CD4-positive, alpha-beta T cell treated with Interleukin-6 for 4 hours (primary cell): ENCODE measurements at places on chromosomes 1 and 21.

DNA sequence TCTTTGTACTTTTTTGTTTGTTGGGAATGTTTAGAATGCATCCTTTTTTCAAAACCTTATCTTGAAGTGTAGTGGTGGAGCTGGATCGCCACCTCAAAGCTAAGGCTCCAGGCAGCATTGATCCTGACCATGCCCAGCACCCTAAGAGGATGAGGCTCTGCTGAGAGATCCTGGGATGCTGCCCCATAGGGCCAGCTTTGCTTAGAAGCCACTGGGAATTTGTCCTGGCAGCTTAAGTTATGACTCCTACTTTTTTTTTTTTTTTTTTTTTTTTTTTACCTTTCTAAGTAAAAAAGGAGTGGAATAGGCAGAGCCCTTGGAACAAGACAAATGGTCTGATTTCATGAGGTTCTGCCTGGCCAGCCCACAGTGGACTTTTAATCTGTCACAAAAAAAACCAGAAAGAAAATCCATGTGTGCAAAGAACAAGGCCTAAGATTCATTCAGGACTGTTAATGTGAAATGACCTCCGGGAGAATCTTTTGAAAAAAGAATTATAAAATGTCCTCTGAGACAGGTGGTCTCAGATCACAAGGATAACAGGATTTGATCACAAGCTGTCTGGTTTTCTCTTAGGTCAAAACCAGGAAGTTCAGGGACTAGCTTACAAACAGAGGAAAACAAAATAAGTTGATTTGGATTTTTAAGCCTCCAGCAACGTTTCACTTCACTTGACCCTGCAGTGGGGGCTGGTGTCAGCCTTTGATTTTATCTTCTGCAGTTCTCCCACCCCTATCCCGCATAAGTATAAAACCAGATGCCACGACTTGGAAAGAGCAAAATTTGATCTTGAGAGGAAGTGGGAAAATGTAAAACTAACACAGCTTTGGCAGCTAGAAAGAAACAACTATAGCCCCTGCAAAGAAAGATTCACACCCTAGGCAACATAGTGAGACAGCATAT lies 25.9 kb upstream of the RAP1A start:
- DNase-seq, result no peak

DNA sequence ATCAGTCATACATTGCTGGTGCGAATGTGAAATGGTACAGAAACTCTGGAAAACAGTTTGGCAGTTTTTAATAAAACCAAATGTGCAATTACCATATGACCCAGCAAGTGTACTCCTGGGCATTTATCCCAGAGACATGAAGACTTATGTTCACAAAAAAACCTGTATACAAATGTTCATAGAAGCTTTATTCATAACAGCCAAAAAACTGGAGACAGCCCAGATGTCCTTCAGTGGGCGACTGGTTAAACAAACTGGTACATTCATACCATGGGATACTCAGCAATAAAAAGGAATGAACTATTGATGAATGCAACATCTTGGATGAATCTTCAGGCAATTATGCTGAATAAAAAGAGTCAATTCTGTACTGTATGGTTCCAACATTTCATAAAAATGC lies 97.8 kb downstream of the DTL start:
- DNase-seq, result no peak

- DNase-seq, result no peak
Observed at GRCh38 chr1:157135646-157136045, 2.5 kb downstream of the ETV3 start.

- no peak for DNase-seq
Observed at GRCh38 chr1:27804791-27805190, 25.8 kb upstream of the PPP1R8 start.

DNA sequence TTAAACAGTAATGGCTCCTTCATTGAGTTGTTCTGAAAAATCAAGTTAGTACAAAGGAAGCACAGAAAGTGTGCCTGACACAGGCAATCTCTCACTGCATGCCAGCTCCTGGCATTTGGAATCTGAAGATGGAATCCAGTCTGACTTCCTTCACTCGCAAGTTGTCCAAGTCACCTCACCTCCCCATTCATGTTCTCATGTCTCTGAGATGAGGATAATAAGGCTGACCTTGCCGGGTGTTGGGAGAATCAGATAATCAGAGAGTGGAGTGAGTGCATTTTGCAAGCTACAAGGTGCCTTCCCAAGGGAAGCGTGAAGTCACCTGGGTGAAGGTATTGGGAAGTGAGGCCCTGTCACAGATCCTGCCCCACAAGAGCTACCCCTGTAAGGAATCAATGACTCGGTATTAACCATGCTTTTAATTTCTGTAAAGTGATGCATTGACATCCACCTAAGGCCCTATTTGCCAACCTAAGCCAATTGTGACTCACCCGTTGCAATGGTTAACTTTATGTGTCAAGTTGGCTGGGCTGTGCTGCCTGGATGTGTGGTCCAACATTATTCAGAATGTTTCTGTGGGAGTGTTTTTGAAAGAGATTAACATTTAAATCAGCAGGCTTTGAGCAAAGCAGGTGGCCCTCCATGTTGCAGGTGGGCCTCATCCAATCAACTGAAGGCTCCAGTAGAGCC lies 62.5 kb upstream of the TARBP1 start:
- DNase-seq, result no peak

GRCh38 chr1:46601257-46602007 lies 2.6 kb downstream of the MKNK1 start:
- DNase-seq, result no peak

DNA sequence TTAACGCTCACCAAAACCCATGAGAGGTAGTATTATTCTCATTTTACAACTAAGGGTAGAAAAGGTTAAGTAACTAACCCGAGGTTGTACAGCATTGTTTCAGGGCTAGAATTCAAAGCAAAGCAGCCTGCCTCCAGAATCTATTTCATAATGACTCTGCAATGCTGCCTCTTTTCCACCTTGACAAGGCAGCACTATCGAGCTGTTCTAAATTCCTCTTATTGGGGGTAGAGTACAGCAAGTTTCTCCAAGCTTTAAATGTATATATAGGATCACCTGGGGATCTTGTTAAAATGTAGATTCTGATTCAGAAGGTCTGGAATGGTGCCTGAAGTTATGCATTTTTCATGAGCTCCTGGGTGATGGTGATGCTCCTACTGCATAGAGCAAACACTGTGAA lies 30.1 kb downstream of the WNT2B start:
- no peak for DNase-seq

- no peak for DNase-seq
Observed at GRCh38 chr1:145990249-145990855, 6.0 kb downstream of the TXNIP start.

DNA sequence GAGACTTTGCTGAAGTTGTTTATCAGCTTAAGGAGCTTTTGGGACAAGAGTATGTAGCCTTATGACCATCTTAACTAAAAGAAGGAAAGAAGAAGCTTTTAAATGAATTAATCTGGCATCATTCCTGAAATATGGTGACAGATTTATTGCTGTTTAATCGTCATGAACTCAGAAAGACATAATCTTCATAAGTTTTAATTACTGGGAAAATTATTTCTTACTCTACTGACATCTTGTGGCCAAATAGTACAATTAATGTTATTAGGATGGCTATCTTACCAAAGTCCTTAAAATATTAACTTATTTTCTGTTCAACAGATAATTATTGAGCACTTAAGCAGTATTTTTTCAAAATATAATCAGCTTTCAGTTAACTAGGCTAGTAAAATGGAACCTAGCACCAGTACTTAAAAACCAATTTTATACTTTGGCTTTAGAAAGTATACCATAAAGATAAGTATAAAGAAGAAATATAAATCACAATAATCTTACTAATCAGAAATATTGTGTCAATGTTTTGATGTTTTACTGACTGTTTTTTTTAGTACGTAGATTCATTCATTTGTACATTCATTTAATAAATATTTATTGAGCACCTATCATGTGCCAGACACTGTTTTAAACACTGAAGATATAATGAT lies 34.7 kb upstream of the GPR25 start:
- no peak for DNase-seq

DNA sequence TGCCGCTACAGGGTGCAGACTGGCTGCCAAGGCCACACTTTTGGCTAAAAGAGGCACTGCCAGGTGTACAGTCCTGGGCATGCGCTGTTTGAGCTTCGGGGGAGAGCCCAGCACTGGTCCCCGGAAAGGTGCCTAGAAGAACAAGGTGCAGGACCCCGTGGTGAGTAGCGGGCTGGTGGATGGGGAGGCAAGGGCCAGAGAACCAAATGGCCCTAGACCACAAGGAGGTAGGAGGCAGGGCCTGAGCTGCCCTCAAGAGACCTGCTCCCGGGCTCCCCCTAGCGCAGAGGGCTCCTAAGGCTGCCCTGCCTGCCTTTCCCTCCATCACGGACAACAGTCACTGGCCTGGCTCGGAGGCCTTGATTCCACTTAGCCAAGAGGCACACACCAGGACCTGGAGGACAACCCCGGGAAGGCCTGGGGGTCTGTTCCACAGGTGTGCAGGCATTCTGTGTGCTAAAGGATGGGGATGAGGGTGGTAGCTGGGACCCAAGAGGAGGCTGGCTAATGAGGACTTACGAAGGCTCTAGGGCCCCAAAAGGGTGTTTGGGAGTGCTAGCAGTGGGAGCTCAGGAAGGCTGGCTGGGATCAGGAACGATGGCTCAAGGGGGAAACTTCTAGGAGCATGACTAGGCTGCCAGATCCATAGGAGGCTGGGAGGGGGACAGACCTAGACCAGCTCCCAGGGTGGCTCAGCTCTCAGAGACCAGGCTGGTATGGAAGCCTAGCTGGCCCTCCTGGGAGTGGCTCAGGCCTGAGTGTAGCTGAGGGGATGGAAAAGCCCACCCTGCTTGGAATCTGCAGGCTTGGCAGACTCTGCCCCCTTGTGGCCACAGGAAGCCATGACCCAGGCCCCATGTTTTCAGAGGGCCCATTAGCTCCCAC lies 742 bp downstream of the ARTN start:
- DNase-seq, result peak; percentile 54

GRCh38 chr1:89527750-89528381 lies 3.2 kb downstream of the LRRC8B start:
- no peak for DNase-seq

GRCh38 chr1:109963864-109964263 lies 20.7 kb upstream of the AHCYL1 start:
- no peak for DNase-seq

DNA sequence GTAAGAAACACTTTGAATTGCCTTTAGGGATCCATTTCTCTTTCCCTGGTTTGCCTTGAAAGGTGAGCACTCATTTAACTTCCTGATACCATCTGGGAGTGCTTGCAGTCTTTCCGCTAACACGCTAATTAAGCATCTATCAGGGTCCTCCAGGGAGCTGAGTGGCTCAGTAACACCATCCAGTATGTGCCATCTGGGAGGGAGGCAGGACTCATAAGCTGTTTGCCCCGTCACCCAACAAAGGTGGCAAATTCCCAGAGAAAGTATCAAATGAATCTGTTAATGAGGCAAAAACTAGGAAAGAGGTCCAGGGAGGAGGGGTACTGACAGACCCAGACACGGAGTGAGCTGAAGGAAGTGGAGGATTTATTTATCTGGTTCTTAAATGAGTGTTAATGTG lies 430.9 kb downstream of the HLX start:
- no peak for DNase-seq

GRCh38 chr1:4033129-4033676 lies 133.1 kb upstream of the C1orf174 start:
- no peak for DNase-seq

- peak; percentile 49 for DNase-seq
Observed at GRCh38 chr21:45309069-45309986, 21.6 kb upstream of the POFUT2 start.

- no peak for DNase-seq
Observed at GRCh38 chr1:194952171-194952570, 1656.1 kb downstream of the KCNT2 start.

GRCh38 chr1:157045250-157046218 lies at the start of gene ARHGEF11:
TSS of gene ARHGEF11 (minus strand) at chr1:157045742. CDS start at chr1:157044330, 1,412 bp downstream.
- DNase-seq, result peak; percentile 22

DNA sequence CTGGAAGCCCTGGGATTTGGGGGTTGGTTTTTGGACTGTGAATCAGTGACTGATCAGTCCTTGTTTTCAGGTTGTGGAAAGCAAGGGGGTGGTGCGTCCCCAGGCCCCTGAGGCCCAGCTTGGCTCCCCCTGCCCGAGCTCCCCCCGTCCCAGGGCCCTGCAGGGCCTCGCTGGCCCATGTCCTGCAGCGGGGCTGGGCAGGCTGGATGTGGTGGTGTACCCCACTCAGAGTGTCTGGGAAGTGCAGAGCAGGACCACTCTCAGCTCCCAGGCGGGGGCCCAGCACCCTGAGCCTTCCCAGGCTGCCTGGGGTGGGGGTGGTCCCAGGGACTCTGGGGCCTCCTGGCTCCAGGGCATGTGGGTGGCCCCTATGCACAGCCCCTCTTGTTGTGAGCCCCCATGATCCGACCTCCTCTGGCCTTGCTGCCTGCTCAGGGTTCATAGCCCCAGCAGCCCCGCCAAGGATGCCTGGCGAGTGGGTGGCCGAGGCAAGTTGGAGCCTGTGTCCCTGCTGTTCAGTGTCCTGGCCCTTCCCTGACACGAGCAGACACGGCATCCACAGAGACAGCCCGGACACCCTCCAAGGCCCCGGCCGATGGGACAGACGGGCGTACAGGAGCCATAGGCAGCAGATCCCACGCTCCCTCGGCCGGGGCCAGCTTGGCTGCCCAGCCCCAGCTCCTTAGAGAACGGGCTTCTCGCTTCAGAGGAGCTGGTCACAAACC lies 37.9 kb downstream of the SLX9 start:
- DNase-seq, result no peak

DNA sequence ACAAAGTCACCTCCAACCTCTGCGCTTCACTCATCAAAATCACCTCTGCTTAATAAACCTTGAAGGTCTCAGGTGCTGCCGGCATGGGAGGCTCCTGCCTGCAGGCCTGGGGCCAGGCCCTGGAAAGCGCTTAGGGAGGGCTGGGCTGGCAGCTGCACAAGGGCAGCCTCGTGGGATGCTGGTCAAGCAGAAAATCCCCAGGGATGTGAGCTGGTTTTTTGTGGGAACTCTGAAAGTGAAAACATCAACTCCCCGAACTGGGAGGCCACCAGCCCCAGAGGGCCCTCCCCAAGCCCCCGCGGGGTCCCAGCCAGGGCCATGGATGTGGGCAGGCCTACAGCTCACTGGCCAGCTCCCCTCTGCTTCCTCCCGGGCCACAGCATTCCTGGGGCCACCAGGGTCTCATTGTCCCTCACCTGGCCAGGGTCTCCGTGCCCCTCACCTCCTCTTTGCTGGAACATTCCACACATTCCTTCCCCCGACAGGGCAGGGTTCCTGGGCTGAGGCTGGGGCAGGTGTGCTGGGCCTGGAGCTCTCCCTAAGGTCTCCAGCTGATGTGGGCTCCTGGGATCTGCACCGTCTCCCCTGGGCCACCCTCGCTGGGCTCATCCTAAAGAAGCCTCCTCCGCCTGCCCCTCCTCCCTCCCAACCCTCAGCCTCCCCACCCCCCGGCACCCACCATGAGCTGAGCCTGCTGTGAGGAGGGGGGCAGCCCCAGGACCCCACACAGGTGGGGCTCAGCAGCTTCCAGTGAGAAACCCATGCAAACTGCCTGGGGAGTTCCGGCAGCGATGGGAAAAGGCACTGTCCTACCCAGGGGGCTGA lies 36.0 kb upstream of the POFUT2 start:
- no peak for DNase-seq

DNA sequence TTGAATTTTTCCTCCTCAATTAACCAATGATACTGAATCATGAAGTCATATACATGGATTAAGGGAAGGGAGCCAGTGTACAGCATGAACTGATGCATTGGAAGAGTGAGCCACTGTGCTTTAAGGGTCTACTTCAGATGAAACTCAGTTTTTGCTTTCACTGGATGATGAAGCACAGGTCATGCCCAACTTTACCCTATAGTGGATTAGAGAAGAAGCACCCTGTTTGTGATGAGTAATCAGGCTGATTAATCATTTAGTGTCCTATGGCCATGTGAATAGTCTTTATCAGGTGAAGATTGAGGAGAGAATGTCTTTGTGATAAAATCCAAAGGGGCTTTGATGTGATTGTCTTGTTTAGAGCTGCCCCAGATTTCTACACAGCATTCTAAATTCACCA lies 24.7 kb upstream of the LAMC1 start:
- no peak for DNase-seq
